ENCODE measurements at places on chromosomes 4 and X. TPM values are rescaled to one million over a fixed set of nuclear protein-coding genes. Genes with fewer than 3 reads are reported as not detected.

ANKRD37 gene
- 15.1 TPM for total RNA-seq

SLC9A7 gene
- total RNA-seq, result 13.0 TPM

MAGEA6 gene
- total RNA-seq, result not detected

CYBB gene
- 41.2 TPM for total RNA-seq

SMARCA1 gene
- total RNA-seq, result 53.8 TPM

ANK2 gene
- total RNA-seq, result 383 TPM

CHRDL1 gene
- 12.5 TPM for total RNA-seq

YY2 gene
- total RNA-seq, result 1.6 TPM

HMGN5 gene
- not detected for total RNA-seq

PPEF2 gene
- not detected for total RNA-seq

NAP1L2 gene
- 0.52 TPM for total RNA-seq

Measured in skeletal muscle tissue (tissue), 5 donors.